ENCODE measurements at places on chromosomes 4 and X.

DNA sequence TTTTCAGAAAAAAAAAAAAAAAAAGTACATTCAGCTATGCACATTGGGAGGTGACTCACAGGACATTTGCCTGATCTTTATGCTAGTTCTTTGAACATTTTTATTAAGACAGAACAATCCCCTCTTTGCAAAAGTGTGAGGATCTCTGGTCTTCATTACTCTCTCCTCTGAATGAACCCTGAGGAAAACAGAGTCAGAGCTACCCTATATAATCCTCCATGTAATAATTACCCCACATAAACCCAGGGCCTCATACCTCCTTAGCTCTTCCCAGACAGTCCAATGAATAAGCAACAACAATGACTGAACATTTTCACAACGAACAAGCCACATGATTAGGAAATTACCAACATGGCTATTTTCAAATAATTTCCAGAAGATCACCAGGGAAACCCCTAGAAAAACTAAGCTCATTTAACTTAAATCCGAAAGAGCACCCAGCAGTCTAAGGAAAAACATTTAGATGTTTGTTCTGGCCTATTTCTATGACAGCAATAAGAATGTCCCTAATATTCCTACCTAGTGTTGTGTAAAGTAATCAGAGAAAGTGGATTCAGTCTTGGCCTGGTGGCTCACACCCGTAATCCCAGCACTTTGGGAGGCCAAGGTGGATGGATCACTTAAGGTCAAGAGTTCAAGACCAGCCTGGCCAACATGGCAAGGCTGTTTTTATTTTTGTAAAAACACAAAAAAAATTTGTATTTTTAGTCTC is 37.8 kb downstream of the TBC1D9 start:
- DNase-seq, result no peak

DNA sequence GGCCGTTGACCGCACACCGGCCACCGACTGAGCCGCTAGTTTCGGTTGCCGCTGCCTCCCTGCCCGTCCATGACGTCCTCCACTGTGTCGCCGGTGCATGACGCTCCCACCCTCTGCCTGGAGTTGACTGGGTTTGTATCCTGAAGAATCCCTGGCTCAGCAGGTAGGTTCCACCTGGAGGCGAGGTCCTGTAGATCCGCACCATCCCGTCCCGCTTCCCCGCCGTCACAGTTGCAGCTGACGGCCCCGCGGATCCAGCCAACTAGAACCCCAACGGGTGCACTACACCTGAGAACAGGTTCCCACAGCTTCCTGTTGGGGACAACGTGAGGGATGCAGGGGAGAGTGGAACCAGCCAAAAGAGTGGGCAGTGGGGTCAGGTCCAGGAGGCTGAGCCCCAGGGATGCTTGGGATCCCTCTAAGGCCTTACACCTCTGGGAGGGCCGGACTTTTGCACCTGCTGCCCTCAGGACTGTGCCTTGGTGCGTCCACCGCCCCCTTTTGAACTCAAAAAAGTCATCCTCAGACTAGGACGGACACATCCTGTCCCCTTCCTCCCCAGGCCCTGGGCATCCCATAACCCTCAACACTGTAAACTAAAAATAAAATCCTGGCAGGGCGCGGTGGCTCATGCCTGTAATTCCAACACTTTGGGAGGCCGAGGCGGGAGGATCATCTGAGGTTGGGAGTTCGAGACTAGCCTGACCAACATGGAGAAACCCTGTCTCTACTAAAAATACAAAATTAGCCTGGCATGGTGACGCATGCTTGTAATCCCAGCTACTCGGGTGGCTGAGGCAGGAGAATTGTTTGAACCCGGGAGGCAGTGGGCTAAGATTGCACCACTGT is 1.1 kb upstream of the SLBP start:
- no peak for DNase-seq

DNA sequence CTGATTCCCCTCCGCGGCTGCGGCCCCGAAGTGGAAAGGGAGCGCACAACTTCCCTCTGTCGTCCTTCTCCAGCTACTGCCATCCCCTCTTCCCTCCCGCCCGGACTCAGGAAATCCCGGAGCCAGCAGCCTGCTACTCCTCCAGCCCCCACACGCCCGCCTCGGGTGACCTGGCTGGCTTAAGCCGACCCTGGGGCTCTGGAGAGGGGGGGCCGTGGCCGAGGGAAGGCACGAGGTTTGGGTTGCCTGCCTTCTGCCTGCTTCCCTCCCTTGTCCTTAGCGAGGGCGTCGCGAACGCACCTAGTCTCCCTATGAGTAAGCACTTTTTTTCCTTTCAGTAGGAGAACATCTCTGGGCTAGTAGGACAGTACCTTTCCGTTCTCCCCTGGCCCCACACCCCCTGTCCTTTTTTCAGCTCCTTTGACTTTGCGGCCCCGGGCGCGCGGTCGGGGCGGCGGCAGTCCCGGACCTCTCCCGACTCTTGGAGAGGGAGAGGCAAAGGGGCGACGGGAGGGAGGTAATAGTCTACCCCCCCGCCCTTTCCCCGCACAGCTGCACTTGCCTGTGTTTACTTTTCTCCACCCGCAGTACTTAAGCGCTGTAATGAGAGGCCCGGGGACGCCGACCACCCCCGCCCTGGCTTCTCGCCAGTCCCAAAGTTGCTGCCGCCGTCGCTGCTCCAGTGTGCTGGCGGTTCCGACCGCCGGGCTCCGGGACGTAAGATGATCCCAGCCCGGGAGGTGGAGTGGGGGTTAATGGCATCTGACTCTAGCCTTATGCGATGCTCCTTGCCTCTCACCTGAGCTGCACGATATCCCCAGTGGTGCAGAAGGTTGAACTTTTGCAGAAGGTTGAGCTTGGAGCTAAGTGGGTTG is 868 bp downstream of the PLS3 start:
- DNase-seq, result no peak

DNA sequence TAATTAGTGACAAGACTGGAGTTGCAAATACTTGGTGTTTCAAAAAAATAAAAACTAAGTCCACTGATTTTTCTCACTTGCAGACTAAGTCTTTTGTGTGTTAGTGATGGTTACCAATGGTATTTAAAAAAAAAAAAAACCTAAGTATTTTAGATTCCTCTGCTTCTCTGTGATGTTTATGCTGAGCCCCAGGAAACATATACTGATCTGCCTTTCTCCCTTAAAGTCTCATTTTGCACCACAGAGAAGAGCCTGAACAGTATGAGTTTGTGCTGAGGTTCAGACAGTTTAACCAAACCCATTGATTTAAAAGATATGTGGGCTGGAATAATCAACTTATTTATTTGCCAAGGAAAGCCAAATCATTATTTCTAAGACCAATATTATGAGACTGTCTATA is 1305.0 kb downstream of the PCDH18 start:
- DNase-seq, result no peak

GRCh38 chr4:72842323-72842722 is 227.2 kb downstream of the COX18 start:
- no peak for DNase-seq

DNA sequence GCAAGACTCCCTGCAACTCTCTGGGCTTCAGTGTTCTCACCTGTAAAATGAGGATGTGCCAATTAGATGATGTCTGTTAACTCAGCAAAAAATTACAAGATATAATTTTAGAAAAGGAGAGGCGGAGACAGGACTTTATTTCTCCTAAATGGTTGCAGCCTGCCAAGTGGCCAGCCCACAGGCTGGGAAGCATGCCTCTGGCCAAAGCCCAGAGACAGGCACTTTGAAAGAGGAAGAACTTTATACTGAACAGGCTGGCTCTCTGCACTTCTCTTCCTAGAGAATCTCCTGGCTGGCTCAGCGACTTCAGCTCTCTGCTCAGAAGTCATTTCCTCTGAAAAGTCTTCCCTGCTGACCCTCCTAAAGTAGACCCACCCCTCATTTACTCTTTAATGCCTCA is 3.7 kb downstream of the PRDM5 start:
- no peak for DNase-seq

- no peak for DNase-seq
These were observed 52.4 kb upstream of the IGFBP7 start for GRCh38 chr4:57162499-57163019.

GRCh38 chr4:40316333-40316781 is 18.8 kb upstream of the CHRNA9 start:
- DNase-seq, result no peak

DNA sequence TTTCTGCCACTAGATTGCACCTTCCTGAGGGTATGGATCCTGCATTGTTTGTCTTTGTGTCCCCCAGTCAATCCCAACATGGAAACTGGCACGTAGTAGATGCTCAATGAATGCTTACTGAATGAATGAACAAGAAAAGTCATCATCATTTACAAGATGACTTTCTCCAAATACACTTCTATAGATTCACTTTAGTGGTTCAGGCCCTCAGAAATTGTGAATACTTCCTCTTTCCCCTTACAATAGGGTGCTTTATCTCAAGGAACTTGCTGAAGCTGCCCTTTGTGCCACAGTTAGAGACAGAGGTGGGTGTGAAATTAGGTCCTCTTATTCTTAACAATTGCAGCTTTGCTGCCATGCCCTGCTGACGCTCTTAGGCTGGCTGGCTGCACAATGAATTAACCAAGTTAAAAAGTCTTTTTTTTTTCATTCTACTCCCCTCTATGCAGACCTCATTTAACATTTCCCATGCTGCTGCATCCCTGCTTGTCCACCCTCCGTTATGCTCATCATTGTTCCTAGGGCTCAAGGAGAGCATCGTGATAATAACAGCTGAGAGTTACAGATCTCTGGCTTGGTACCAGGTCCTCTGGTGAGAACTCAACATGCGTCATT is 108.0 kb upstream of the ZNF518B start:
- DNase-seq, result no peak

- no peak for DNase-seq
These were observed 10.3 kb downstream of the ADH5 start for GRCh38 chr4:99078336-99078735.

DNA sequence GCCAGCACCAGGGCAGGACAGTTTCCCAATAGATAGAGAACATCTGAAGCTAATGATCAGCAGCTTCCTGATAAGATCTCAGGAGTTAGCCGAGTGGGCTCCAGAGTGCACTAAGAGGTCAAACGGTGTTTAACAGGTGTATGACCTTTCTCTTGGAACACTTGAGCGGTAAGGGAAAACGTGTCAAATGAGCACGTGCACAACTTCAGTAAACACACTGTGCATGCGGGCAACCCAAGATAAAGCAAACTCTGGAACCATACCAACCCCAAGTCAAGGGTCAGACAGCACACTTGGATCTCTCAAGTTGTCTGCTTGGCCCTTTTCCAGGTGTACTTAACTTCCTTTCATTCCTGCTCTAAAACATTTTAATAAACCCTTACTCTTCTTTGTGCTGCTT is 1941.5 kb upstream of the PCDH10 start:
- no peak for DNase-seq
